ENCODE measurements at places on chromosomes 5 and 9.

- DNase-seq: no peak
Observed at GRCh38 chr9:77710965-77711648, 63.0 kb upstream of the GNA14 start.

DNA sequence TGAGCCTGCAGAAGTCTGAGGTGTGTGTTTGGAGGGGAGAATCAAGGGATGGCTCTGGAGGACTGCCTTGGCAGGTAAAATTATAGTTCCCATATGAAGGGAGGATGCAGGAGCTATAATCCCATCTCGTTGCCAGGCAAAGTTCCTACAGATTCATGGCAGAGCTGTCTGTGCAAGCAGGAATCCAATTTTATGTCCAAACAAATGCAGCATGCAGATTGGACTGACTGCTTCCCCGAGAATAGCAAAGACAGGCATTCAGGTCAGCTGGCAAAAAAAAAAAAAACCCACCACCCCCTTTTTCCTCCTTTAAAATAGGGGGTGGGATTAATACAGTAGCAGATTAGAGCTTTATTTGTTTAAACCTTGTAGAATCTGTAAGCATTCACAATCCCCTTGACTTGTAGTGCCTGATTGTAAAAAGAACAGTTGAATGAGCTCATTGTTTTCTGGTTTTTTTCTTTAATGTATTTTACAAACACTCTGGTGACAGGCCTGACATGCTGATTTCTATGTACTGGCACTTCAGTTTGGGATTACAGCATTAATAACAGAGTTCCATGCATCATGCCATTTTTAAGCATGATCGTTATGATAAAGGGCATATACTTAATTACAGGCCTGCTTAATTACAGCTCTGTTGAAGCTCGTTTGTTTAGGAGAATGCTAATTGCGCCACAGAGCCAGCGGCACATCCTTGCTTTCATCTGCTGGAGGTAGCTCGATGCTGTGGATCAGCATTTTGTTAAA is 141.4 kb upstream of the LMX1B start:
- no peak for DNase-seq

- DNase-seq: no peak
Observed at GRCh38 chr9:30522061-30522460, 1862.4 kb upstream of the ACO1 start.

- DNase-seq: peak; percentile 11
Observed at GRCh38 chr9:2230362-2230761, 215.2 kb downstream of the SMARCA2 start.

DNA sequence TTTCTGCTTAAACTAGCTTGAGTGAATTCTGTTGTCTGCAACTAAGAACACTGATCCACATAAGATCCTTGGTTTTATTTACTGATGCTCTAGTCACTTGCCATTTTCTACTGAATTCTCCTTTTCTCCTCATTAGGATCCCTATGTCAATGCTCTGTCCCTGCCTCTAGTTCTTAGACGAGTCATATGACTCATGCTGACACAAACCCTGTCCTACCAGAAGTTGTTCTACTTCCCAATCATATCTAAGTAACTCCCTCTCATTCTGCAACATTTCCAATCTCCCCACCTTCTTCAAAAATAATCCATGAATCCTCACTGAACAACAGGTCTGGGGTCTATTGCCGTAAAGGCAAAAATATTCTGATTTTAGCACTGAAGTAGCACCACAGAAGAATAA is 47.1 kb upstream of the DMRT1 start:
- no peak for DNase-seq

GRCh38 chr5:81631621-81632020 is 119.3 kb downstream of the SSBP2 start:
- DNase-seq: no peak

- no peak for DNase-seq
Observed at GRCh38 chr5:130710596-130710995, 454.5 kb downstream of the HINT1 start.

- no peak for DNase-seq
Observed at GRCh38 chr9:28671000-28671399, 1097.7 kb upstream of the C9orf72 start.

DNA sequence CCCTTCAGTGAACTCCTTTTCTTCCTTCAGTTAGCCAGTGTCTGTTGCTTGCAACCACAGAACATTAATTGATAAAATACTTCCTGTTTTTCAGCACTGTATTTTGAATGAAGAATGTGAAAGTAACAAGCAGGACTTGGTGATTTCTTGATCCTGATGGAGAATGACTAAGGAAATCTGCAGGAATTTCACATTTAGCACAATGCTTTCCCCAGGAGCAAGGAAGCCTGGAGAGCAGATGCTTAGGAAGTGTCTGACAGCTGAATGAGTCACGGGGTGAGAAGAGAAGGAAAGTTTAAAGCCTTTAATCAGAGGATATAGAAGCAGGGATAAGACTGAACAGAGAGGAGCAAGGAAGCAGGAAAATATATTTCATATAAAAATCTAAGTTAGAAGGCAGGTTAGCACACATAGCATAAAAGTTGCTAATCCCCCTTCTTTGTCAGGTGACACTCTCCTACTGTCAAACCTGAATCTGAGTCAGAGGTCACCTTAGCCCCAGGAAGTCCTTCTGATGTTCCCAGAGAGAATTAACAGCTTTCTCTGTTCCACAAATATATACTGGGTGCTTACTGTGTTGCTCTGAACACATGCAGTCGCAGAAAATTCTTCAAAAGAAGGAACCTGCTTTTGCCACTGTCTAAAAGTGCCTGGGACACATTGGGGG is 59.7 kb downstream of the GNA14 start:
- DNase-seq: peak; percentile 49

GRCh38 chr9:38677660-38678303 is 42.2 kb downstream of the FAM240B start:
- DNase-seq: no peak

- no peak for DNase-seq
Observed at GRCh38 chr5:90968319-90968718, 409.7 kb downstream of the ADGRV1 start.

- no peak for DNase-seq
Observed at GRCh38 chr9:87622923-87623322, 103.0 kb upstream of the CTSL start.

GRCh38 chr5:115084246-115084793 is 85.4 kb downstream of the TRIM36 start:
- DNase-seq: no peak

DNA sequence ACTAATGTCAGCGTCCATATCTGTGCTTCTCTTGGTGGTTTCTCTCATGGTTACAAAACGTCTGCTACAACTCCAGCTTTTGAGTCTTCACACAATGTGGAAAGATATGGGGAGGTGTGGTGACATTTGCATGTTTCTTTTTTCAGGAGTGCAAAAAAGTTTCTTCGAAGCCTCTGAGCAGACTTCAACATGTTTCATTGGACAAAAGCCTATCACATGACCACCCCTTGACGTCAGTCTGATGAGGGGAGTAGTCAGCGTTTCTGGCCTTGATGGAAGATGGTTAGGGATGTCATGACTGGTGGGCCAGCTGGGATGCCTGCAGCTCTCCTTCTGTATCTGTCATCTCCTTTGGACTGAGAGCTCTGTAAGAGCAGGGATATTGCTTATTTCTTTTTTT is 61.4 kb downstream of the PTPDC1 start:
- no peak for DNase-seq

GRCh38 chr5:54904425-54904824 is 81.0 kb downstream of the ESM1 start:
- no peak for DNase-seq

- no peak for DNase-seq
Observed at GRCh38 chr5:180974612-180975315, 13.9 kb upstream of the BTNL3 start.

DNA sequence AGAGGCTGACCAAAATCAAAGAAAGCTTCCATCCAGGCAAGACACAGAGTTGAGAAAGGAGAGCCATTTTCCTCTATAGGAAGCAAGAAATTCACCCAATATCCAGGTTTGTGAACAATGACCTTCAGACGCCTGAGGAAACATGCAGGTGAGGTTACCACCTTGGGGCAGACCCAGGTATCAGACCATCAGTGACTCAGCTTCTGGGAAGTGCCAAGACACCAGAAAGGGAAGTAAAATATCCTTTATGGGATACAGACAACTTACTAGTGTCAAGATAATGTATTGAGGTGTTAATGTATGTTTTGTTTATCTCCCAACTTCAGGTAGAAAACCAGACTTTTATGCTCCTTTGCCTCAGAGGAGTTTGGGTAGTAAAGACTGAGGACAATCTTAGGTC is 2.2 kb upstream of the DTWD2 start:
- no peak for DNase-seq

- no peak for DNase-seq
Observed at GRCh38 chr9:95561913-95562312, 45.1 kb upstream of the PTCH1 start.

GRCh38 chr9:98129451-98129881 is 10.4 kb upstream of the TRIM14 start:
- DNase-seq: peak; percentile 66

- DNase-seq: no peak
Observed at GRCh38 chr5:38121420-38121819, 136.9 kb upstream of the EGFLAM start.

- DNase-seq: no peak
Observed at GRCh38 chr9:98002808-98003207, 19.7 kb downstream of the ANP32B start.

DNA sequence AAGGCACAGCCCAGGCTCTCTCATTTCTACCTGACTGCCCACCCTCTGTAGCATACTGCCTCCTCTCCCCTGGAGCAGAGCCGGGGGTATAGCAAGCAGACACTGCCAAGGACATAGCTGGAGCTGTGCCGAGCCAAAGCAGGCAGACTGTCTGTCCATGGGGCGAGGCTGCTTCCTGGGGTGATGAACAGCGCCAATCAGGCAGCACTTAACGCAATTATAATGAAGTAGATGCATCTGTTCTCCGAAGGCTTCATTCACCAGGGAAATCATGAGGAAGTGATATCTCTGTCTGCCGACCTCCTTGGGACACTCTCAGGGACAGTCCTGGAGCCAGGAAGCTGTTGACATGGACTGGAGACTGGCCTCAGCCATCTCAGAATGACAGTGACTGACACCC is 230.7 kb downstream of the ASTN2 start:
- DNase-seq: no peak

DNA sequence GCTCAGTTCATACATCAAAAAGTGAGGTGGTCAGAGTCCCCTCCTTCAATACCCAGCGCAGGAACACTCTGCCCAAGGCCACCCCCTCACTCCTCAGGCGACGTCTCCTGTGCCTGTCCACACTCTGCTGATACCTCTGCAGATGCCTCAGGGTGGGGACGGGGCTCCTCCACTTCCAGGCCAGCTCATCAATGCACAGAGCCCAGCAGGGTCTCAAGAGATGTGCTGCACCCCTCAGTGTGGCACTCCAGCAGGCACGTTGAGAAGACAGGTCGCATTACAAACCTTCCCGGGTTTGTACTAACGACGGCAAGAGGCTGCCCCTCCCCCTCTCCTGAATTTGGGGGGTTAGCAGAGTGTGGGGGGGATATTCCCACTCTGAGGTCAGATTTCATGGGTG is 128.5 kb downstream of the ZNF354C start:
- DNase-seq: no peak

DNA sequence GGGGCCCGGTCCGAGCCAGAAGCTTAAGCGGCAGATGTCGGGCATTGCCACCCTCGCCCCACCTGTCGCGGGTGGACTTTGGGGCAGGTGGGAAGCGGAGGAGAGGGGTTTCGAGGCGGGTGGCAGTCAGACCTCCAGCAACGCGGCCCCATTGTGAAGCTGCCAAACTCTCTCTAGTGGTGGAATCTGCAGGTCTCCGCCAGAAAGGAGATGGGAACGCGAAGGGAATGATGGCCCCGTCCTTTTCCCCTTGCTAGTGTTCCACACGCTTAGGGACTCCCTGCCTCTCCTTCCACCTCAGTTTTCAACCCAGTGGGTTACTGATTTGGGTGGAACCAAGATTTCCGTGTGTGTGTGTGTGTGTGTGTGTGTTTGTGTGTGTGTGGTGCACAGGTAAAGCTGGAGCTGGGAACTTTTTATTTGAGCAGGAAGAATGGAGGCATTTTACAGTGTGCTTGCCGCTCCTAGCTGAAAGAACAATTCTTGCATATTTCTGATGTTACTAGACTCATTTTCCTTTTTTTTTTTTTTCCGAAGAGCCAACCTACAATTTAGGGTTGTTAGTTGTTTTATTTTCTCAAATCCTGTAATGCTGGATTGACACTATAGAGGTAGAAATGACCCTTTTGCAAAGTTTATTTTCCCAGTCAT is 1.3 kb downstream of the MACIR start:
- peak; percentile 64 for DNase-seq

DNA sequence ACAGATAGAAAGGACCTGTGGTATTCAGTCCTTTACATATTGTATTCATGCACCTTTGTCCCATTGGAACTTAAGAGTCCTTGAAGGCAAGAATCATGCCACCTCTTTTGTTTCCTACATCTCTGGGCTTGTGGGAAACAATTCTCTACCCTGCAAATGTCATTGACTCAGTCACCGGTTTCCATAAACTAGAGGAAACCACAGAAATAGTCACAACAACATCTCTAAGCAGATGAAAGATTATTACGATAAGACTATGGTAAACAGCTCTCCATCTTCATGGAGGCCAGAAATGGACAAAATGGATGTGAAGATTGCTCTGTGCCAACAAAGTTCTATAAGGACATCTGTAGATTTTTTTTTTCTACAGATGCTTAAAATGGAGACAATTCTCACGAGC is 165.5 kb downstream of the PIK3R1 start:
- DNase-seq: no peak

DNA sequence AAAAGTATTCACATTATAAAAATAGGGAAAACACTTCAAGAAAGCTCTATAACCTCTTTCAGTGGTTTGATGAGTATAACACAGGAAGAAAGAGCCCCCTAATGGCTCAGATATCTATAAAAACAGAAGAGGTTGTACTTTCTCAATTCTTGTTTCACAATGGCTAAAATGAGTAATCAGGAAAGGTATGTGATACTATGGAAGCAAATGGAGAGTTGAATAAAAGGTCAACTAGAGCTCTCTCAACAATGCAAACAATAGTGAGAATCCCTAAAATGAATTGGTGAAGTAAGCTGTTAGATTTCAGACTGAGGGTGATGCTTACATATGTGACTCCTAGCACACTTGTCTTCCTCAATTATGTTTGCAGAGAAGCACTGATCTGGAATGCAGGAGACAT is 584.6 kb upstream of the CDH18 start:
- DNase-seq: peak; percentile 18

DNA sequence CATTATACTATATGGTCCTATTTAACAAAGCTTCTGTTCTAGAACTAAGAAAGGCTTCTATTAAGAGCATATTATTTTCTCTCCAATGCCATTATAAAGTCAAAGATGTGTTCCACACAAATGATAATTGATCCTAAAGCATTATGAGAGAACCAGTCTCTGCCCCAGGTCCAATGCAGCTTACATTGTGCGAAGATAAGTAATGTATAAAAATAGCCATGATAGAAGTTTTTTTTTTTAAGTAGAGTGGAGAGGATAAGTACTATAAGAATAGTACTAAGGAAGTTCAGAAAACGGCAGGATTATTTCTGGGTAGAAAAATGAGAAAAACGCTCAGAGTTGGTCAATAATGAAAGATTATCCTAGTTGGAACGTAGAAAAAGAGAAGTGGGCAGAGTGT is 15.6 kb downstream of the UBTD2 start:
- no peak for DNase-seq

- peak; percentile 92 for DNase-seq
Observed at GRCh38 chr5:62578540-62578939, at the start of gene LRRC70. LRRC70 (plus strand) TSS chr5:62578819; CDS start chr5:62579439, 620 bp downstream.

GRCh38 chr5:97624886-97625285 is 441.8 kb upstream of the RIOK2 start:
- no peak for DNase-seq

- peak; percentile 32 for DNase-seq
Observed at GRCh38 chr5:172142709-172143215, 45.3 kb downstream of the STK10 start.

- DNase-seq: no peak
Observed at GRCh38 chr9:18452276-18452675, 21.7 kb upstream of the ADAMTSL1 start.

- DNase-seq: peak; percentile 20
Observed at GRCh38 chr9:5976674-5977397, 38.6 kb downstream of the RANBP6 start.
